Stimulated activated CD8-positive, alpha-beta memory T cell treated with anti-CD3 and anti-CD28 coated beads, Interleukin-15, amount 100 ng/mL, for 24 hours (primary cell): ENCODE measurements at places on chromosomes 13 and 19.

GRCh38 chr19:30870876-30871275 is 478.4 kb downstream of the TSHZ3 start:
- DNase-seq = no peak

DNA sequence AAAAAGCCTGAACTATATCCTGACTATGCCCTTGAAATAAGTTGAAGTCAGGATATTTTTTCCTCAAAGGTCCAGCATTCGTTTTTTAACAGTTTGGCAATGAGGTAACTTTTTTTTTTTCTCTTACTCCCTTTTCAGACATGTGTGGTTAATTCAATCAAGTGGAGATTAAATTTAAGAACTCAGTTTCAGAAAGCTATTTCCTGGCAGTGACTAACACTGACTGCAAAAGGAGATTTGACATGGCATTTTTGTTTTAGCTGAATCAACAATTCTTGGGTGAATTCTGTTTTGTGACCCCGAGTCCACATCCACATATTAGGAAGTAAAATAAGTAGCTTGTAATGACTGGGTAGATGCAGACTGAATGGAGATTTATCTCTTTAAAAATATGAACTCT is 716.4 kb downstream of the PCDH9 start:
- DNase-seq = no peak

GRCh38 chr13:112733112-112733511 is 43.3 kb downstream of the ATP11A start:
- DNase-seq = no peak

- no peak for DNase-seq
Observed at GRCh38 chr13:32045982-32046785, 14.6 kb downstream of the FRY start.

GRCh38 chr13:75135325-75135825 is 346.6 kb downstream of the TBC1D4 start:
- no peak for DNase-seq

DNA sequence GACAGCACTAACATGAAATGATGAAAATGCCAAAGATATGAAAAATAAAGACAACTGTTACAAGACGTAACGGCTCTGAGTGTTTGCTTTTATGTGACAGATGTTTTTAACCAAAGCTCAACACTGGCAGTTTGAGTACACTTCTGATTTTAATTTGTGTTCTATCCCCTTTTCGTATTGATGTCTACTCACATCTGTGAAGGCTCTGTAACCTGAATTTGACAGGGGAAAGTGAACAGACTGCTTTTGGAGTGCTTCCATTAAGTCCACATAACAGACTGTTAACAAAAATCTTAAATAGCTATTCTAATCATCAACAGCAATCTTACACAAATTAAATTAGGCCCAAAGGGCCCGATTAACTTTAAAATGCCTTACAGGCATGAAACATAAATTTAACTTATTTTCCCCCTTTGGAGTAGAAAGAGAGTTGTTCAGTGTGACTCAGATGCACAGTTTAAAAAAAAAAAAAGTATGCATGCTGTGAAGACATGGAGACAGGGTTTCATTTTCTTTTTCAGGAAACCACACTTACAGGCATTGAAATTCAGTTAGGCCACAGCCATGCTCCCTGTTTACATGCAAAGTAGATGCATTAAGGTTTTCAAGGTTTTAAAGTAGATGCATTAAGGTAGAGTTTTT is 16.3 kb upstream of the RNASEH2B start:
- no peak for DNase-seq

GRCh38 chr13:43520351-43520750 is 266.4 kb downstream of the ENOX1 start:
- DNase-seq = no peak

DNA sequence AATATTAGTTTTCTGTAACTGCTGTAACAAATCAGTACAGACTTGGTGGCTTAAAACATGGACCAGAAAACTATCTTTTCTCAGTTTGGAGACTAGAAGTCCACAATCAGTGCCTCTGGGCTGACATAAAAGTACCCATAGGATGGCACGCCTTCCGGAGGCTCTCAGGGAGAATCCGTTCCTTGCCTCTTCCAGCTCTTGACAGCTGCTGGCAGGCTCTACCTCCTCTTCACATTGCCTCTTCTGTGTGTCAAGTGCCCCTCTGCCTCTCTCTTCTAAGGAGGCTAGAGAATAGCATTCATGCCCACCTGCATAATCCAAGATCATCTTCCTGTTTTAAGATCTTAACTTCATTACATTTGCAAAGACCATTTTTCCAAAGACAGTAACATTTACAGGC is 1194.2 kb downstream of the EFNB2 start:
- DNase-seq = no peak
